ENCODE measurements at places on chromosomes 16 and 17. TPM values are rescaled to one million over a fixed set of nuclear protein-coding genes. Genes with fewer than 3 reads are reported as not detected.

TBC1D3B gene
- not detected for total RNA-seq

ASGR2 gene
- total RNA-seq = not detected

CUEDC1 gene
- total RNA-seq = 21.6 TPM

ABCC11 gene
- total RNA-seq = under 0.01 TPM

LIMD2 gene
- total RNA-seq = 5.2 TPM

HSD11B2 gene
- not detected for total RNA-seq

CLEC18B gene
- total RNA-seq = not detected

NOG gene
- total RNA-seq = 0.64 TPM

GFAP gene
- total RNA-seq = 0.86 TPM

JPH3 gene
- total RNA-seq = not detected

CHST4 gene
- total RNA-seq = not detected

NSMCE1 gene
- 60.2 TPM for total RNA-seq

KRTAP4-4 gene
- total RNA-seq = not detected

HOXB9 gene
- total RNA-seq = not detected

CSH2 gene
- not detected for total RNA-seq

LGALS9B gene
- not detected for total RNA-seq

TMEM238L gene
- total RNA-seq = not detected

DOC2A gene
- 0.32 TPM for total RNA-seq

MT3 gene
- total RNA-seq = not detected

CCL17 gene
- total RNA-seq = not detected

HBA1 gene
- not detected for total RNA-seq

WFIKKN1 gene
- under 0.01 TPM for total RNA-seq

EXOC3L1 gene
- not detected for total RNA-seq

MYCBPAP gene
- 0.64 TPM for total RNA-seq

NEURL4 gene
- total RNA-seq = 15.1 TPM

TBC1D3G gene
- not detected for total RNA-seq

HAP1 gene
- under 0.01 TPM for total RNA-seq

SLC5A2 gene
- under 0.01 TPM for total RNA-seq

ITGAX gene
- not detected for total RNA-seq

ABCC6 gene
- total RNA-seq = 2.6 TPM

NXPH3 gene
- 0.43 TPM for total RNA-seq

MRTFB gene
- total RNA-seq = 10.0 TPM

LRRC3C gene
- not detected for total RNA-seq

SLFN12L gene
- not detected for total RNA-seq

FLOT2 gene
- total RNA-seq = 43.6 TPM

GGT6 gene
- total RNA-seq = not detected

TTC19 gene
- total RNA-seq = 41.0 TPM

HSD17B1 gene
- 3.5 TPM for total RNA-seq

MEIOC gene
- under 0.01 TPM for total RNA-seq

TP53TG3F gene
- under 0.01 TPM for total RNA-seq

SLC38A8 gene
- total RNA-seq = not detected

BFAR gene
- total RNA-seq = 97.0 TPM

TBC1D28 gene
- not detected for total RNA-seq

ACBD4 gene
- total RNA-seq = 6.9 TPM

FBXW10 gene
- 0.32 TPM for total RNA-seq

MPHOSPH6 gene
- 32.9 TPM for total RNA-seq

C16orf87 gene
- total RNA-seq = 14.7 TPM

YBX2 gene
- not detected for total RNA-seq

COG7 gene
- total RNA-seq = 23.5 TPM

TNFRSF17 gene
- total RNA-seq = not detected

KRTAP2-3 gene
- 0.32 TPM for total RNA-seq

RSPRY1 gene
- 64.8 TPM for total RNA-seq

SLX1A gene
- 16.8 TPM for total RNA-seq

KCNJ16 gene
- not detected for total RNA-seq

TMEM114 gene
- not detected for total RNA-seq

CYGB gene
- 11.7 TPM for total RNA-seq

SYNGR2 gene
- 10.6 TPM for total RNA-seq

NOTUM gene
- under 0.01 TPM for total RNA-seq

KCNH4 gene
- not detected for total RNA-seq

Data from fibroblast of villous mesenchyme (primary cell).